Stimulated activated CD4-positive, alpha-beta T cell treated with anti-CD3 and anti-CD28 coated beads, TNF-alpha, amount 100 ng/mL, for 4 hours (primary cell): ENCODE measurements at places on chromosomes 3 and 15.
A peak's percentile ranks its signal among the peaks of the same experiment; 100 is the strongest.

- no peak for DNase-seq
Observed at GRCh38 chr3:18556001-18556408, 130.9 kb upstream of the SATB1 start.

- DNase-seq = no peak
Observed at GRCh38 chr15:35937380-35937779, 391.4 kb upstream of the DPH6 start.

DNA sequence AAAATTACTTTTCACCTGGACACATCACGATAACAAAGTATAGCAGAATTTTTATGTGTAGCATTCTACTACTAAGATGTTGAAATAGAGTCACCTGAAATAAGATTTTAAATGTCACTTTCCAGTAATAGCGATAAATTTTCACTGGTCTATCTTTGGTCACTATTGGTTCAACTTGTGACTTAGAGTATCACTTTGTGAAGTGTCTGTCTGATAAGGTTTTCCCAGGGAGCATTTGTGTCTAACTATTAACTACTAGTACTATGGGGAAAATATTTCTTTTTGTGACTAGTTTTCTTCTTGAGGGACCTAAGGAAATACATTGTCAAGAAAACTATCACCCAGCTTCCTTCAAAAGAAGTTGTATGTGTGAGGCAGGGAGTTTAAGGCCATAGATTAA lies 11.0 kb downstream of the TRPC1 start:
- DNase-seq = no peak

GRCh38 chr15:57213862-57214261 lies 162.4 kb upstream of the CGNL1 start:
- DNase-seq = no peak

- no peak for DNase-seq
Observed at GRCh38 chr3:156762631-156763185, 63.4 kb upstream of the LEKR1 start.

DNA sequence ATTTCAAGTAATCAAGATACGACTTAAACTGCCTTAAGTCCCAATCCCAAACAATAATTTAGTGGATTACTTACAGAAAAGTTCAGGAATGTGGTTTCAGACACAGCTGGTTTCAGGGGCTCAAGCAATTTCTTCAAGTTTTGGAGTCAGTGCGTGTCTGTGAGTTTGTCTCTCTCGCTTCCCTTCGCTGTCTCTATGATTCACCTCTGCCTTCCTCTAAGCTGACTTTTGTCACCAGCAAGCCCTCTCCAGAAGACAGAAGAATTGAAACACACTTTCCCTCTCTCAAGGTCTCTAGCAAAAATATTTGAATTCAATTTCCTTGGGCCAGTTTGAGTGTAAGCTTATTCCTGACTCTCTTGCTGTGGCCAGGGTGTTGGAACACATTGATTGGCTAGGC lies 392.4 kb downstream of the EDEM1 start:
- DNase-seq = no peak

DNA sequence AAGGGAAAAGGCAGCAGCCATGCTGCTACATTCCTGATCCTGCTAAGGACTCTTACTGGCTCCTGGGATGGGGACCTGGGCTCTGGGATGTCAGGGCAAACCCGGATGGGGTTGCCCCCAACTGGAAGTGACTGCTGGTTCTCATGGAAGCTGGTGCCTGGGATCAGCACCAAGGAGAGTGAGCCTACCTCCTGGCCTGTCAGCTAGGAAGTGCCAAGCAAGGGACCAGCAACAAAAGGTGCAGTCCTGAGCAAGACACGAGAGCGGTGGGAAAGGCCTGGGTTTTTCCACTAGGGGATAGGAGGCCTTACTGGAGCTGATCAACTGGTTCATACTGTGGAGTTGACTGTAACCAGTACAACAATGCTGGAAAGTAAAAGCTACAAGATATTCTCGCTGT lies 47.9 kb upstream of the SYNM start:
- no peak for DNase-seq

GRCh38 chr15:65916664-65917406 lies 47.5 kb downstream of the RAB11A start:
- DNase-seq = peak; percentile 9

DNA sequence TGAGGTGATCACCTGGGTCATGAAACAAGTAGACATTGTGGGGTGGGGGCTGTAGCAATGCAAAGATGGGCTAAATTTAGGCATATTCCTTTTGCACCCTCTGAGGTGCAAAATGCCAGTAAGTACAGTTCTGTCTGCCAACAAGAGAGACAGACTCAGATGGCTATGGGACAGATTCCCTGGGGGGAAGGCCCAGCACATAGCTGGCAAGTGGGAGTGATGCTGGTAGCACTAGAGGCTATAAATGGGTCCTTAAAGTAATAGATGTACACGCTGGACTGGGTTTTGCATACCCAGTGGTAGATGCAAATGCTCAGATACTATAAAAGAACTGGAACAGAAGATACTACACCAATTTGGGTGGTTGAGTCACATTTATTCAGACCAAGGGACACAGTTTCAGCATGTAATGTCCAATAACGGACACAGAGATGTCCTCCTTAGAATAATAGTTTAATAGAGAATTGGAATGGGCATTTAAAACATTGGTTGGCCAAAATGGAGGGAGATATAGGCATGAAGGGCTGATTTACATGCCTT lies 67.4 kb upstream of the RNU6-1 start:
- DNase-seq = no peak

DNA sequence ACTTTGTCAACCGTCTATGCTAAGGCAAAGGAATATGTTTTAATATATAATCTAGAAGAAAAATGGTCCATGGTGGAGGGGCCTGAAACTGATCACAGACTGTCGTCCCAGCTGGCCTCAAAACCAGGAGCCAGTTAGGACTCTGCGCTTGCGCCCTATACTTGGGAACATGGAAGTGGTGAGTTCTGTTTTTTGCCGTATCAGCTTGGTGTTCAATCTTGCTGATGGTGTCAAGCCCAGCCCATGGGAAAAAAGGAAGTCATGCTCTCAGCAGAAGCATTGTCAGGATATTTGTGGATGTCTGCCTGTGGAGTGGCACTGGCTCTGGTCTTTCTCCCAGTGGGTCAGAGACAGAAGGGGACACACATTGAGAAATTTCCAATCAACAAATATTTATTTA lies 342.0 kb upstream of the CTDSPL start:
- no peak for DNase-seq

DNA sequence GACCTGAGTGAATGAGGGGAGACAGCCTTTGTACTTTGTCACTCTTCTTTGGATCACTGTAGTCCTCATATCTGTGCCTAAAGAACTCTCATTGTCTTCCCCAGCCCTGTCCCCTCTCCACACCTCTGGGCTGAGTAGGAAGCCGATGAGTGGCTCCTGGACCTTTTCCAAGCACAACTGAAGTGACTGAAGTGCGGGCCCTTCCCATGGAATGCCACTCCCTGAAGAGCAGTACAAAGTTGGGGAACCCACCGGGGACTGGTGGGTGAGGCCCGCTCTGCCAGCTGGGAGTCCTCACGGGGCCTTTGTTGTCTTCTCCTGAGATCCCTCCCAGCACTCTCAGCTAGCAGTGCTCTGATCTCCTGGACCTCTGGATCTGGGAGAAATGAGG lies 90.1 kb downstream of the AAGAB start:
- DNase-seq = no peak

DNA sequence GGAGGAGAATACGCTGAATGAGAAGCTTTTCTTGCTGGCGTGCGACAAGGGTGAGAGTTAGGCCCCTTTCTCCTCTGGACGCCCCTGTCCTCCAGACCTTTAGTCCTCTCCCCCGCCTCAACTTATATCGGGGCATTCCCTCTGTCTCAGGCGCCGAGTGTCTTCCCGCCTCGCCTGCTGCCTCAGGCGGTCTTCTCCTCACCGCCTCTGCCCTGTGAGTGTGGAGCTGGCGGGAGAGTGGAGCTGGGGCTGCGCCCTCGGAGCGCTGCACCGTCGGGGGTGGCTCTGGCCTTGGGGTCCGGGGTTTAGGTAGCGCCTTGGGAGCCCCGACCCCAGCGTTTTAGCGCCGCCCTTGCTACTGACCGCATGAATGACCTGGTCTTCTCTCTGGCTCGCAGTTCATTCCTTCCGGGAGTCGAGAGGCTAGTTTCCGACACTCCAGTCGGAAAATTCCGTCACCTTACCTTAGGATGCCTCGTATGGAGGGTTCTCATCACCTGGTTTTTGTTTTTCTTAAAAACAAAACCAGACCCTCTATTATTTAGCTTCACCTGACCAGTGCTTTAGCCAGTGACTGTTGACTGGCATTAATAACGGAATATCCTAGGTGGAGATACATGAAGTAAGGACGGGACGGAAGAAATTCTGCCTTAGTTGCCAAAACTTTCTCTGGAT lies 985 bp downstream of the TRPC1 start:
- DNase-seq = no peak

GRCh38 chr3:79767194-79767904 lies 449 bp downstream of the ROBO1 start:
- DNase-seq = no peak

DNA sequence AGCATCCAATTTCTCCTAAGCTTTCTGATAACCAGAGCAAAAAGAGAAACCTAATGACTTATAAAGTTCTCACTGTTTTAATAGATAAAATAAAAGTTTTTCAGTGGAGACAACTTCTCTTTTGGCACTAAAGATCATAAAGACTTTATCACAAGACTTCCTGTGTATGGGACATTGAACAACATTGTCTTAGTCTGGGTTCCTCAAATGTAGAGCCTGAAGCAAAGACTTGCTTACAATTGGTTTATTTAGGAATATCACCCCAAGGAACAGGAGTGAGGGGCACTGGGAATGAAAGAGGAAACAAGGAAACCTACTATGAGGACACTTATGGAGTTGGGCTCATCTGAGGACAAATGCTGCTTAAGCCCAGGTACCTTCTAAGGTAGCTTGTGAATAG lies 127.4 kb downstream of the B3GALNT1 start:
- DNase-seq = no peak

GRCh38 chr3:4855676-4856075 lies 123.6 kb upstream of the BHLHE40 start:
- DNase-seq = no peak

- DNase-seq = no peak
Observed at GRCh38 chr3:156297582-156297981, 177.2 kb downstream of the KCNAB1 start.

DNA sequence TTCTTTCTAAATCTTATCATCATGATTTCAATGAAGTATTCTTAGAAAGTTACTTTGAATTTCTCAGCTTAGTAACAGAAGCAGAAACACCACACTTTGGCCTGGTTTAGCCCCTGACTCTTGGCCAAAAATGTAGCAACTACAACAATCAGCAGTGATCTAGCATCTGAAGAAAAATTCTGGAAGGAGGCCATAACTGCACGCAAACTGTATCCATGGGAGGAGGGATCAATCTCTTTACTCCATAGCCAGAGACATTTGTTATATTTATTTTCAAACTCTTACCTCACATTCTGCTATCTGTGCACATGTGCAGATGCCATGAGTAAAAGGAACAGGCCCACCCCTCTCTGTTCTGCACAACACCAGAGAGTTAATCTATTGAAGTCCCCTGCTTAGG lies 251.0 kb upstream of the P2RY1 start:
- no peak for DNase-seq

DNA sequence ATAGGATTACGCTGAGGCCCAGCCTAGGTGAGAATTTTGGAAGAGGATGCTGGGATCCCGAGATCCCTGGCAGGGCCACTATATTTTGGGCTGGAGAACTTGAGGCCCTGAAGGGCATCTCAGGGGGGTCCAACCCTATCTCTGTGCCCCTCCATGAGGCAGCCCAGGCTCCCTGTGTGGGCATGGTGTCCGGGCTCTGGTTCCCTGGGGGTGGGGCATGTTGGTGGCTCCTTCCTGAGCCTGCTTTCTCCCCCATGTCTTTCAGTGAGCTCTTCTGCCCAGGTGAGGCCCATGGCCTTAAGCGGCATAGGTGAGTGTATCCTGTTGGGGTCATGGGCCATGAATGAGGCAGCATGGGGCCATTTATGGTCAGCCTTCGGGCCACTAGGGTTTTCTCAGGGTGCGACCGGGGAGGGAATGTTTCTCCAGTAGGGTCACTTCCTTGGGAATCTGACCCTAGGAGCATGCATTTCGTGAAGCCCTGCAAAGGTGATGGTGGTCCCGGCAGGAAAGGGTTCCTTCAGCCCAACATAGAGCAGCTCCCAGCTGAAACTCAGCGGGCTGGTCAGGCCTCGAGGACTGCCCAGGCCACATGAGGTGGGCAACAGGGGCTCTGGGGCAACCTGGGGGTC lies 191.3 kb downstream of the UBE3A start:
- no peak for DNase-seq

DNA sequence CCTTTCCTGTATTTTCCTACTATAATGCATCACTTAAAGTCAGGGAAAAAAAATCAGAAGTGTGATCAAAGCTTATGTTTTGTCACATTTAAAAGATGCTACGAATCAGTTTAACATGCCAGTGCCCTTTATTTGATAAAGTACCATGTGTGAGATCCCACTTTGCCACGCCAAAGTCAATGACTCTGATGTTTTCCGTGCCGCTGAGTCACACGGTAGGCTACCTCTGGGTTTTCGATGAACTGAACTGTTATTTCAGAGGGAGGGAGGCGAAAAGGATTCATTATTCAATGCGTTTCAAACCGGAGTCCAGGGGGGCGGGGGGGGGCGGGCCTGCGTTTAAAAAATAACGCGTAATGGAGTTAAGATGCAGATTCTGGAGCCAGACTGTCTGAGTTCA lies 203.0 kb downstream of the ABHD5 start:
- no peak for DNase-seq

DNA sequence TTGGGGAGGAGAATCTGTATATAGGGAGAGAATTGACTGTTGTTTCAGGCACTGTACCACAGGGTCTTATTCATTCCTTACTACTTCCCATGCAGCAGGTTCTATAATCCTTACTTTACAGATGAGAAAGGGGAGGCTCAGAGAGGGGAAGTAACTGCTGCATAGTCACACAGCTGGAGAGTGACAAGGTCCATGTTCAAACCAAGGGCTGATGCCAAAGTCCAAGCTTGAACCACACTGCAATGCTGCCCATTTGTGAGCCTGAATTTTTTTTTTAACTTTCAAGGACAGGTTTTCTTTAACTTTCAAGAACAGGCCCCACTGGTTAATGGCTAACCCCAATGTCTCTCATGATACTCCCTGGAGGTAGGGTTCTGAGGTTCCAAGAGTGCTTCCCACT lies 26.2 kb downstream of the RBP2 start:
- DNase-seq = no peak

DNA sequence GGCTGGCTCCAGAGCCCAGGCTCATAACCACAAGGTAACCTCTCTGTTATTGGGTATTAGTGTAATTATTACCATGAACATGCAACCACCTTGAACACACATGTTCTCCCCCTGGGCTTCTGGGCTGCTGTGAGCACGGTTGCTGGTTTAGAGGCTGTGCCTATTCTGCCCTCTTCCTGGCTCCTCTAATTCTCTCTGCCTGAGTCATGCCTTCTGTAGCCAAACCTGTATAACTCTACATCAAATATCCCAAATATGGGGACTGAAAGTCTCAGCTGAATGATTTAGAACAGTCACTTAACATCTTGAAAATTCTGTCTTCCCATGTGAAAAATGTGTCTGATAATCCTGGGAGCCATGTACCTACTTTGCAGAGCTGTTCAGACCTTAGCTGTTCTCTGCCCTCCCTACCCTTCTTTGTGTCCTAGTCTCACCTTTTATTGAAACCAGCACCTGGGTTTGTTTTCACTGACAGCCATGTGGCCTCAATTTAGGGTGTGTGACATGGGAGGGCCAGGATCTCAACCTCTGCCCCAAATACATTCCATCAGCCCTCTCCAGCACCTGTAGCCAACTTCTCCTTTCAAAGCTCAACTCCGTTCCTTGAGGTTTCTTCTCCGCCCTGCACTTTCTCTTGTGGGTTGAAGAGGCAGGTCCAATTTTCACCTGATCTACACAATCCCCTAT lies 60.7 kb downstream of the PDZRN3 start:
- DNase-seq = no peak

GRCh38 chr3:72993391-72993790 lies 3.2 kb upstream of the PPP4R2 start:
- DNase-seq = no peak

GRCh38 chr3:64686446-64686908 lies 1.3 kb downstream of the ADAMTS9 start:
- no peak for DNase-seq
